ENCODE measurements at places on chromosomes 11 and 22.

DNA sequence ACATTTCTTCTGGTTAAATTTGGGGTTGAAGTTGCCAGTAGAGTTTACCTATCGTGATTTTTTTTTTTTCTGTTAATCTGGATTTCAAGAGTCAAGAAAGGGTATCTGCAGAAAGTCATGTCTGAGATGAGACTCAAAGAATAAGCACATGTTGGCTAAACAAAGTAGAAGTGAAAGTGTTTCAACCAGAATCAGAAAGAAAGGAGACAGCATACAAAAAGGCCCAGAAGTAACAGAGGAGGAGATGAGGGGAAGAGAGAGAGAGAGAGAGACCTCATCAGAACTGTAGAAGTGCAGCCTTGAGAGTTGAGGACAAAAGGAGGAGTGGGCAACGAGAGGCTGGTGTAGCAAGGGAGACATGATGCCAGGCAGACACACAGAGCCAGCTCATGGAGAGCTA is 54.9 kb downstream of the SVIP start:
- no peak for DNase-seq

DNA sequence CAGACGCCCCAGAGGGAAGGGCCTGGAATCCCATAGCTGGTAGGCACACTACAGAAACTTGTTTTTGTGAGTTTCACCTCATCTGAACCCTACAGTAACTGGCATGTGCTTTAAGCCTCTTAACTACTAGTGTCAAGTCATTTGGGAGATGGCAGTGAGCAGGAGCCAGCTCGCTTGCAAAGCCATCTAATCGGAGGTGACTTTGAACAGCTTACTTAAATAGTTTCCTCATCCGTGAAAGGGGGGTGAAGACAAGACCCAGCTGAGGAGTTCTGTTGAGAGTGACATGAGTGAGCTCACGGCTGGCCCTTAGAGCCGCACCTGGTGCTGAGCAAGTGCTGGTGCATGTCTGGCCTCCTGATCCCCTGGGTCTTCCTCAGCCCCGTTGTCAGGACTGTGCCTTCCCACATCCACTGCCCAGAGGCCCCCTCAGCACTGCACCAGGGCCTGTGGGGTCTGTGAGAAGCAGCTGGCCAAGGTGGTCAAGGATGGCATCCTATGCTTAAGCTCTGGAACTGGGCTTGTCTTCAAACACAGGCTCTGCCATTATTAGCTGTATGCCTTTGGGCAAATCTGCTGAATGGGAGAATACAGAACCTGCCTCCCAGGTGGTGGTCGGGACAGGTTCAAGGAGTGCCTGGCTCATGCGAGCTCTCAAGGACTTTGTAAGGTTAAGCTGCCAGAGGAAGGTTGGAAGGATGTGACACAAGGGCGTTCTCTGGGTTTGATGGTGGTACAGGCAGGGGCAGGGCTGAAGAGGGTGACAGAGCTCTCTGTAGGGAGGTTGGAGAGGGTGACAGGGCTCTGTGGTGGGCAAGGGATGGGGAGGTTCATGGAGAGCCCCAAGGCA is 27.3 kb downstream of the INCENP start:
- DNase-seq, result no peak

DNA sequence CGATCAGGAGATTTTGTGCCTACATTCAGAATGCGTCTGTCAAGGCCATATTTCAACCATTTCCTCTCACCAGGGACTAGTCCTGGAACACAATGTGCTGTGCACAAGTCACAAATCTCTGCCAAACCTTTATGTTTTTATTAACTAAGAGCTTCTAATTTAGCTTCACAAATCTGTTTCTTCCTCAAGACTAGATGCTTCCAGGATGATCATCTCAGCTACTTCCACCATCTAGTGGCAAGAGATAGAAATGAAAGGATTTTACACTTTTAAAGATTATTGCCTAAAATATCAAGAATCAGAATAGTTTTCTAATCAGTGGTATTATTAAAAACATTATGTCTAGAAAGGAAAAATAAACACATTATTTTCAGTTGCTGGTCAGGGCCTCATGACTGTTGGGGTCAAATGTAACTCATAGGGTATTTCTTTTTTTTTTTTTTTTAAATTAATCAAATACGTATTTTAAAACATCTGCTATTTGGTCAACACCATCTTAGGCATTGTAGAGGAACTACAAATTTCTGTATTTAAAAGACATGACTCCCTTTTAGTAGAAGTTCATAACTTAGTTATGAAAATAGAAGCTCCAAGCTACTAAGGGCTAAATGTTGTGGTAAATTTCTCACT is 1102.6 kb downstream of the DLG2 start:
- no peak for DNase-seq

- no peak for DNase-seq
These were observed 141.9 kb downstream of the CTTN start for GRCh38 chr11:70540196-70540595.

DNA sequence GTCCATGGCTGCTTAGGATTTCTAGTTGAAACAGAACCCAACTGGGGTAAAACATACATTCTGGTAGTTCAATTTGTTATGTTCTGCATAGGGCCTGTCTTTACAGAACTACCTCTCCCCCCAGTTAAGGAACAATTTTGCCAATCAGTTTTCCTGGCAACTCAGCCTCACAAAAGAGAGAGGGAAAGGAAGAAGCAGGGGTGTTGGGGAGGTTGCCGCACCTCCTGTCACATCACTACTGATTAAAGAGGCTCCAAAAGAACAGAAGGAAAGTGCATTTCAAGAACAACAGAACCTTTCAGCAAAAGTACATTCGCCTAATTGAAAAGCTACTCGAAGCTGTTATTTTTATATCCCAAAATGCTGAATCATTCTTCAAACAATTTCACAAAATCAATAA is 217.6 kb downstream of the CADM1 start:
- no peak for DNase-seq

- DNase-seq, result no peak
These were observed 9.5 kb downstream of the DCHS1 start for GRCh38 chr11:6646071-6646470.

DNA sequence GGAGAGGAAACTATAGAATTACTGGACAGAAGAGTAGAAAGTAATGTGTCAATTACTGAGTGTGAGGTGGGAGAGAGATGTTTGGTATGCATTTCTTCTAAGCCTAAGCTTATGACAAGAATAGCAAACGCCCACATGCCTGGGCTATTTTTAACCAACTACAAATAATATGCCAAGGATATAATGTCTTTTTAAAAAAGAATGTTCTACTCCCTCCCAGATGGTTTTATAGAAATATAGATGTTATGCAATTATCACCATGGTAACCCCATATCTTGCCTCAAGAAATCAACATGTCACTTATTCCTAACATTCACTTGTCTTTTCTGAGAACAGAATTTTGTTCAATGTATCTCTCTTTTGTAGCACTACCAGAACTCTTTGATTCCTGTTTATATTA is 996.7 kb upstream of the CHORDC1 start:
- no peak for DNase-seq

GRCh38 chr11:120123946-120124345 is 14.0 kb downstream of the TRIM29 start:
- no peak for DNase-seq

DNA sequence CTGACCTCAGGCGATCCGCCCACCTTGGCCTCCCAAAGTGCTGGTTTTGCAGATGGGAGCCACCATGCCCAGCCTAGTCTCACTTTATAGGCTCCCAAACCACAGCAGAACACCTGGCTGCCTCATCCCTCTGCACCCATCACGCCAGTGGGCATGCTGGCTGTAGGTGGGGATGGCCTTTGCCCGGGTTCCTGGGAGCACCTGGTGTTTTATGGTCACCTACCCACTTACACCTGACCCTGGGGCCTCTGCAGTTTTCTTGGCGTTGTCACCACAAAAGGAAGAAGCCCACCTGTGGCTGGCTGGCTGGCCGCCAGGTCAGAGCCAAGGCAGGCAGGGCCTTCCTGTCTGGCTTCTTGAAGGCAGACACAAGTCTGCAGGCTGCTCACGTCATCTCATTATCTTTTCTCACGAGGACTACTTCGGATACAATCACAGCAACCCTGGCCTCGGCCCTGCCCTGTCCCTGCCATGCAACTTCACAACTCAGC is 8.2 kb downstream of the RRP7A start:
- no peak for DNase-seq

DNA sequence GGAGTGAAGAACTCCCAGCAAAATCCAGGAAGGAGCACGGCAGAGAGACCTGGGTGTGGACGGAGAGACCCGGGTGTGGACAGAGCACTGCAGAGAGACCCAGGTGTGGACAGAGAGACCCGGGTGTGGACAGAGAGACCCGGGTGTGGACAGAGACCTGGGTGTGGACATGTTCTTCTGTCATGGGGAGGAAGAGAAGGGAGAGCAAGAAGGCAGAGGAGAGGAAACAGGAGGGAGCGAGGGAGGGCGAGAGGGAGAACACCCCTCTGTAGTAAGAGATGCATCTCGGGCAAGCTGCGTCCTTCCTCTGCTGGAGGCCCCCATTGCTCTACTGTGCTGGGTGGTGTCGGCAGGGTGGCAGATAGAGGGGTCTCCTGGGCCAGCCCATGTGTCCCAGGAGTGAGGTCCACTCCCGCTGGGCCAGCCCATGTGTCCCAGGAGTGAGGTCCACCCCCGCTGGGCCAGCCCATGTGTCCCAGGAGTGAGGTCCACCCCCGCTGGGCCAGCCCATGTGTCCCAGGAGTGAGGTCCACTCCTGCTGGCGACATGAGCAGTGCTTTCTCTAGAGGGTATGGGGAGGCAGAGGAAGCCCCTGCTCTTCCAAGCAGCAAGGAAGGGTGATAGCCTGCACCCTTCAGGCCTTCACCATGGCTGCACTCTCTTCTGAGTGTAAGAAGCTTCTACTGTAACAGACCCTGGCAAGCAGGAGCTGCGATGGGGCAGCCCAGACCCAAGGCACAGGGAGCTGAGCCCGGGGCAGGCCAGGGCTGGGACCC is 934.2 kb downstream of the BRD1 start:
- no peak for DNase-seq

DNA sequence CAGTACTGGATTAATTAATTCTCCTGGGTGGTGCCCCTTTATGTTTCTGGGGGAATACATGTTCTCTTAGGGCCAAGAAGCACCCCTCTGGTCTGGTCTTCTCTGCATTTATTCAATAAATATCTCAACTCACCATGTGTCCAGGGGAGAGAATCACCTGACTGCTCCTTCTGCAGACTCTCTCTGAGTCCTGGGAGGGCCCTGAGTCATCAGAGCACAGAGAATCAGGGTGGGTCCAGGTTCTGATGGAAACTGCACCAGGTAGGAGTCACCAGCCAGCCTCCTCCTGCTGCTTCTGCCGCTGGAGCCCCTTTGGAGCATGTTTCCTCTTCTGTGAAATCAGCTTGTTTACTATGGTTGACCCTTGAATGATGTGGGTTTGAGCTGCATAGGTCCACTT is 107.7 kb upstream of the PLET1 start:
- no peak for DNase-seq

- no peak for DNase-seq
These were observed 35.6 kb upstream of the PSMA1 start for GRCh38 chr11:14555818-14556217.

DNA sequence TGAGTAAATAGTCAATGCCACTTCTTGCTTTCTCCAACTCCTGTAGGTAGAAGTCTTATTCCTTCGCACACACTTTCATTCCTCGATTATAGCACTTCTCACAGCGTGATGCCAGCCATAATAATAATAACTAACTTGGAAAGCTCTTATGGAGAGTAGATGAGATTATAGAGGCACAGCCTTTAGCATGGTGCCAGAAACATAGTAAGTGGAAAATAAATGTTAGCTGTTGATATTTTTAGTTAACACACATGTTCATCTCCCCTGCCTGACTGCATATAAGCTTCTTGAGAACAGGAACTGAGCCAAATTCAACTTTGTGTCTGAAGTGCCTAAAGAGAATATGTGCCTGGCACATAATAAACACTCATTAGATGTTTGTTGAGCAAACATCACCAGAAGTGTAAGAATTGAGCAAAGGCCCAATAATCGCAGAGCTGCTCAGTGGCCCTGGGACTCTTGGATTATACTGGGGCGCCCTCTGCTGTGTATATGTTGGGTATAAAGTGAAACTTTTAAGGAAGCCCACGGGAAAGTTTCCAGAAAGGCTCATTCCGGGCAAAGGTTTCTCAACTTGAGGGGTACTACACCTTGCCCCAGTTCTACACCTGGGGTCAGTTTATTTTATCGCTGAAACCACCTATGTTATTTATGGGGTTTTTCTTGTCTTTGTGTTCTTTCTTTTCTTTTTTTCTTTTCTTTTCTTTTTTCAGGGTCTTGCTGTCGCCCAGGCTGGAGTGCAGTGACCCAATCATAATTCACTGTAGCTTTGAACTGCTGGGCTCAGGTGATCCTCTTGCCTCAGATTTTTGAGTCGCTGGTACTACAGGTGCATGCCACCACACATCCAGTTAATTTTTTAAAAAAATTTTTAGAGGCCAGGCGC is 22.3 kb downstream of the SLN start:
- DNase-seq, result peak; percentile 52

GRCh38 chr22:41975299-41976069 is 6.2 kb downstream of the SEPTIN3 start:
- DNase-seq, result no peak

- DNase-seq, result no peak
These were observed 98.0 kb downstream of the KIF18A start for GRCh38 chr11:28009996-28010395.

GRCh38 chr11:111231836-111232235 is 13.7 kb upstream of the POU2AF2 start:
- no peak for DNase-seq

DNA sequence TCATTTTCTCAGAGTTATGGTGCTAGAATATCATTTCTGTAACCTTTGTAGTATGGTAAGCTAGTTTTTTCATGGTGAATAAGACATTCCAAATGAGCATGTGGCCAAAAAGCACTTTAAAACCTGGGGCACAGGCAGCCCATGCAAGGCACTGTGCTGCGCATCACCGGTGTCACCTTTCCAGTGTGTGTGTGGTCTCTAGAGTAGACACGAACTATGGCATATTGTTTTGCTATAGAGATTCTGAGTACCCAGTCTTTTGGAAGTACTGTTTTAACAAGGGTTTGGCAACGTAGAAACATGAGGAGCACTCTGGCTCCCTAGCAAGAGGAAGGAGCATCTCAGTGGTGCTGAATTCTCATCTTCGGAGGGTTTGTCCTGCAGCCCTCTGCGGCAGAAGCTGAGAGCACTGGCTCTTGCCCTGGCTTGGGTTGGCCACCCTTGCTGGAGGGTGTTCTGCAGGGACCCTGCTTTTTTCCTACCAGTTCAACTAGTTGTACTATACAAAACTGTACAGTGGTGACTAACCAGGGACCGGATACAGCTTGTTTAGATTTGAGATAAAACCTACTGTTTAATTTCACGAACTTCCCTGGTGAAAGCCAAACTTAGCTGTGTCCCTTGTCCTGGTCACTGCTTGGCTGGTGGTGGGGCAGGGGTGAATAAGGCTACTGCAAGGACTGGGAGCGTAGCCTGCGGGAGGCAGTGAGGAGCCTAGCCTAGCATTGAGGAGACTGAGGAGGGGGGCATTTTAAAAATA is 135.7 kb downstream of the ATXN10 start:
- no peak for DNase-seq

DNA sequence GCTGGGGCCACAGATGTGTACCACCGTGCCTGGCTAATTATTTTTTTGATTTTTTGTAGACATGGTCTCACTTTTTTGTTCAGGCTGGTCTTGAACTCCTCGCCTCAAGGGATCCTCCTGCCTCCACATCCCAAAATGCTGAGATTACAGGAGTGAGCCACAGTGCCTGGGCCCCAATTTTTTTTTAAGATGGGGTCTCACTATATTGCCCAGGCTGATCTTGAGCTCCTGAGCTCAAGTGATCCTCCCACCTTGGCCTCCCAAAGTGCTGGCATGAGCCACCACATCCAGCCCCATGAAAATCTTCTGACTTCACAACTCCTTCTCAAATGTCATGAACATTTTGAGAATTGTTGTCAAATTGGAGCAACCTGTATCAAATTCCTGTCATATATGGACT is 2.3 kb upstream of the ANKRD54 start:
- no peak for DNase-seq
